ENCODE measurements at places on chromosomes 5 and 9. TPM values are rescaled to one million over a fixed set of nuclear protein-coding genes. Genes with fewer than 3 reads are reported as not detected.

DNA sequence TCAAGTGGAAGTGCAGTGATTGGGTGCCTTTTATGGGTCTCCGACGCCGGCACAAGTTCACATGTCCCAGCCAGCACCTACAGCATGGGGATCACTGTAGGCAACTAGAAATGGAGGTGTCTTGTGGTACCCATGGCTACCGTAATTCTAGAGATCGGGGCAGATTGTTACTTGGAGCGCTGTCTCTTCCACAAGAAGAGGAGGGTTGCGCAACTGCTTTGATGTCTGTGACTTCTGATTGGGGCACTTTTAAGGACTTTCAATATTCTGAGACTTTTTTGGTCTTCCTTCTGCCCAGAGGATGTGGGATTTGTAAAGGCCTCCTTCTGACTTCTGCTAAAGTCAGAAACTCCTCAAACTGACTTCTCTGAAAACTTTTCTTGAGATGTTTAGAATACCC, 41.9 kb downstream of the GLRX start:
- peaks cover 1% of the 10 kb centered on the region for H3K27me3 ChIP-seq
- no peaks in the 10 kb centered on the region for H3K36me3 ChIP-seq
- no peak overlapping the region for H3K27ac ChIP-seq
- no peak overlapping the region for H3K4me3 ChIP-seq

DNA sequence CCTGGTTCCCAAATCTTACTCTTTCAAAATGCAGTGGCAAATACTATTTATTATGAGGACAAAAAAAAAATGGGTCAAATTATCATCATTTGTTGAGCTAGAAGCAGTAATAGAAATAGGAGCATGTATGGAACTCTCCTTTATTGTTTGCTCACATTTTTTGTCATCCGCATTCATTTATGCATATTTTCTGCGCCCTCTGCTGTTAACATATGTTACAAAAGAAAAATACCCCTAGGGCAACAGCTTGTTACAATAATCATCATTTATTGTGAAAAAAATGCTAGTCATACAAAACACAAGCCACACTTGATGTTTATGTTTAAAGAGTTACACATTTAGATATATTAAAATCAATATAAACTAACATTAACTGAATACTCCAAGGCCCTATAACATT, 328.2 kb downstream of the TUSC1 start:
- DNase-seq = no peak
- H3K27me3 ChIP-seq = no peaks in the 10 kb centered on the region
- H3K4me3 ChIP-seq = no peak overlapping the region
- no peaks in the 10 kb centered on the region for H3K4me1 ChIP-seq

ARL10 gene
- 18.1 TPM for total RNA-seq

PCDHGB3 gene
- total RNA-seq = 0.40 TPM

DNA sequence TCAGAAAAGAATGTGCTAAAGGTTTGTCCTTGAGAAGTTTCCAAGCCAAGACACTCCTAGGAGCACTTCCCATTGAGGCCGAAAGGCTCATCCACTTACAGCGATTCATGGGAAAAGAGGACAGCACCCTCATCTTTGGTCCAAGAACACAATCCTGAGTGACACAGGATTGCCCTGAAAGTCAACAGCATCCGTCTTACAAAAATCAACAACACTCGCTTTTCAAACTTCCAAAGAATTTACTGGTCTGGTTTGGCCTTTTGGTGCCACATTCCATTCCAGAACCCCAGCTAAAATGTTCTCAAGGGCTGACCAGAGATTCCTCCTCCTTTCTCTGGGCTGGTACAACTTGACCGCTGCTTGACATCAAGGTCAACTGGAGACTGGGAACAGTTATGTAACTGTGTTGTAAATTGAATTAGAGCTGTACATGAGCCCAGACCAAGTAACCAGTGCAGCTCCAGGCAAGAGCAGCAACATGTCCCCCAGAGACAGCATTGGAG, 415.8 kb upstream of the PIK3R1 start:
- no peak overlapping the region for H3K27ac ChIP-seq
- H3K4me3 ChIP-seq = no peak overlapping the region

GRCh38 chr9:79408617-79409016, 163.1 kb upstream of the TLE4 start:
- DNase-seq = no peak
- no peaks in the 10 kb centered on the region for H3K27me3 ChIP-seq
- no peak overlapping the region for H3K4me3 ChIP-seq

GRCh38 chr5:95895251-95895650, 66.4 kb downstream of the ELL2 start:
- H3K27me3 ChIP-seq = no peaks in the 10 kb centered on the region
- peak; percentile 45 for DNase-seq
- H3K36me3 ChIP-seq = peaks cover 54% of the 10 kb centered on the region
- H3K27ac ChIP-seq = no peak overlapping the region
- H3K4me3 ChIP-seq = no peak overlapping the region

- H3K36me3 ChIP-seq = peaks cover 49% of the 10 kb centered on the region
- H3K4me3 ChIP-seq = no peak overlapping the region
- H3K27ac ChIP-seq = no peak overlapping the region
- peaks cover 17% of the 10 kb centered on the region for H3K4me1 ChIP-seq
Observed at GRCh38 chr5:171990713-171991015, 15.8 kb downstream of the FBXW11 start.

GRCh38 chr9:17863213-17863883, 284.5 kb downstream of the SH3GL2 start:
- H3K27me3 ChIP-seq = no peaks in the 10 kb centered on the region
- no peak overlapping the region for H3K27ac ChIP-seq
- no peak overlapping the region for H3K4me3 ChIP-seq
- no peaks in the 10 kb centered on the region for H3K36me3 ChIP-seq
- DNase-seq = no peak

DNA sequence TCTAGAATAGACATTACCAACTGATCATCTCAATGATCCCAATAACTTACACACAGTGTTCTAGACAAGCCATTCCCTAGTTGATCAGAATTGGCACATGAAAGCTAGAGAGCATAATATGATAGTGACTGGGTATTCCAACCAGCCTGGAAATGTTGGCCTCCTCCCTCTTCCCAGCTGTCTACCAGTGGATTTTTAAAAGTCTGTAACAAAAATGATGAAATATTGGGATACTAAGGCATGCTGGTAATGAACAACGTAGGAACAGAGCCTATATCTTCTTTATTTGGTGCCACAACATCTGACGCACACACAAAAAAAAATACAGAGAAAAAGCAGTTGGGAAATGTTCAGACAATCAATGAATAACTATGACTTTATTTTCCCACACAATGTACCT, 34.8 kb downstream of the TRIM32 start:
- H3K27me3 ChIP-seq = no peaks in the 10 kb centered on the region
- no peak overlapping the region for H3K27ac ChIP-seq
- no peak for DNase-seq
- H3K4me1 ChIP-seq = no peaks in the 10 kb centered on the region

DNA sequence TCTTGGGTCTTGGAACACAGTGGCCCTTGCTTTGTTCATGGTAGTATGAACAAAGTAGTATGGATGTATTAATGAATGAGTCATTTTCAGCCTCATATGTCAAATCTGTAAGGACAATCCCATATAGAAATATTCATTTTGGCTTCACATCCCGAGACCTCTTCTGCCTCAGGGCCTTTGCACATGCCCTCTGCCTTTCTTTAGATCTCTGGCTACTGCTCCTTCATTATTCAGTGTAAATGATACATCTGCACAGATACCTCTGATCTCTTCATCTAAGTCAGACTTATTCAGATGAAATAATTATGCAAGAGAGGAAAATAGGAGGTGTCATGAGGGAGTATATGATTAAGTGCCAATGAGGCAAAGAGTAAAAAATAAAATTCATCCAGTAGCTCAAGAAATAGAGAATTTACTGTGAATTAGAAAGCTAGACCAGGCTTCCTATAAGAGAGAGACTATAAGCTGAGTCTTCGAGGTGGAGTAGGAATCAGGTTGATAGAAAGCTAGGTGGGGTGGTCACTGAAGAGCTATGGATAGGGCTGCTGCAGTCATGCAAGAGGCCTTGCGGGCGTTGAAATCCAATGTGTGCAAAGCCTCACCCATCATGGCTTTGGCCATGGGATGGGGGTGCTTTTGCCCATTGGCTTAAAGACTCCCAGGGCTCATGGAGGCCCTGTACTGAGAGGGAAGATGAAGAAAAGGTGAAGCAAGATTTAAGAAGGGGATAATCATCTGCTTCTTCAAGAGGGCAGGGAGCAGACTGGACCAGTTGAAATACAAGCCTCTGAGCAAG, 3.7 kb upstream of the TTLL11 start:
- no peak overlapping the region for H3K27ac ChIP-seq
- peaks cover 26% of the 10 kb centered on the region for H3K4me1 ChIP-seq
- H3K27me3 ChIP-seq = peaks cover 31% of the 10 kb centered on the region
- DNase-seq = no peak

DNA sequence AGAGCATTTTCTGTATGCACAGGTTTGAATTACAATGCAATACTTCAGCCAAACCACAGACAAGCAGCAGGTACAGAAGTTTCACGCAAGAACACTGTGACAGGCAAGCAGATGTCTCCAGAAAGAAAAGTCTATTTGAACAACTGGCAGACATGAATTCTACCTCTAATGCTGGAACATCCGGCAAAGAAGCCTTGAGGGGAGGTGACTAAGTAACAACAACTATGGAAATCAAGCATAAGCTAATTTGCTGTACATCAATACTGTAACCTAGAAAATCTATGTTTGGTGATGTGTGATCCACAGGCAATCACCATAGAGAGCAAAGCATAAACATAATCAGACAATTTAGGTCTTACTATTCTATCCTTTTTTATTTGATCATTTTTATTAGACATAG, 65.5 kb downstream of the PLK2 start:
- no peaks in the 10 kb centered on the region for H3K36me3 ChIP-seq
- H3K27ac ChIP-seq = no peak overlapping the region
- no peaks in the 10 kb centered on the region for H3K4me1 ChIP-seq
- H3K4me3 ChIP-seq = no peak overlapping the region
- no peak for DNase-seq

GRCh38 chr5:151499501-151500035, 52.2 kb downstream of the SLC36A1 start:
- H3K4me3 ChIP-seq = no peak overlapping the region
- no peaks in the 10 kb centered on the region for H3K27me3 ChIP-seq
- H3K27ac ChIP-seq = no peak overlapping the region
- no peaks in the 10 kb centered on the region for H3K4me1 ChIP-seq
- no peaks in the 10 kb centered on the region for H3K36me3 ChIP-seq

- H3K4me3 ChIP-seq = no peak overlapping the region
- no peaks in the 10 kb centered on the region for H3K36me3 ChIP-seq
- no peak for DNase-seq
- H3K27ac ChIP-seq = no peak overlapping the region
Observed at GRCh38 chr5:159901308-159901707, 15.0 kb upstream of the ADRA1B start.

SGTB gene
- total RNA-seq = 10.3 TPM

DNA sequence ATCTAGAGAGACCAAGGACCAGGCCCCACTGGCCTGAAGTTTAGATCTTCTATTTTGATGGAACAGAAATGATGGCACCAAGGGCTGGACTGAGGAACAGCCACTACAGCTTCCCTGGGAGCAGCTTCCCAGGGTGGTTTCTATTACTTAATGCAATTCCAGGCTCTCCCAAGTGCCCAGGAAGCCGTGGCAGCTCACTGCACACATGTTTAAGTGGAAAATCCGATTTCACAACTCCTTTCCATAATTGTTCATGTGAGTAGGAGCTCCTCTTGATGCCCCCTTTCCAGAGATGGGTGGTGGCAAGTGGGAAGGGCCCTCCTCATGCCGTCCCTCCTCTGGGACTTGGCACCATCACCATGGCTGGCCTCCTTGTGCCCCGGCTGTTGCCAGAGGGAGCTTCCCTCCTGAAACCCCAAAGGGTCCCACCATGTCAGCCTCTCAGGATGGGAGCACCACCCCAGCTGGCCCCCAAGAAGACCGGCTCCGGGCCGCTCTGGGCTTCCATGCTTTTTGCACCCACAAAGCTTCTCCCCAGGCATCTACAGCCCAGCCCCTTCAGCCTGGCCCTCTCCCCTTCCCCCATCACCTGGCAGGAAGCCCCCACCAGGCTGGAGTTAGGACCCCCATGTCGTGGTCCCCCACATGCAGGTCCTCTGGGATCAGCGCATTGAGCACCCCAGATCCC, 9.1 kb upstream of the UBAC1 start:
- H3K36me3 ChIP-seq = no peaks in the 10 kb centered on the region
- no peak overlapping the region for H3K4me3 ChIP-seq
- H3K27me3 ChIP-seq = peaks cover 5% of the 10 kb centered on the region

ARL14EPL gene
- total RNA-seq = not detected

ADAMTSL1 gene
- total RNA-seq = not detected

- H3K4me1 ChIP-seq = no peaks in the 10 kb centered on the region
- no peaks in the 10 kb centered on the region for H3K27me3 ChIP-seq
- no peak for DNase-seq
- no peaks in the 10 kb centered on the region for H3K36me3 ChIP-seq
- no peak overlapping the region for H3K27ac ChIP-seq
Observed at GRCh38 chr9:14400658-14400995, 86.7 kb upstream of the NFIB start.

FASTKD3 gene
- 18.3 TPM for total RNA-seq

ECM2 gene
- not detected for total RNA-seq
